ENCODE measurements at places on chromosomes 16 and 17.

- no peak for DNase-seq
Measured at GRCh38 chr16:64773184-64773583, 348.7 kb downstream of the CDH11 start.

DNA sequence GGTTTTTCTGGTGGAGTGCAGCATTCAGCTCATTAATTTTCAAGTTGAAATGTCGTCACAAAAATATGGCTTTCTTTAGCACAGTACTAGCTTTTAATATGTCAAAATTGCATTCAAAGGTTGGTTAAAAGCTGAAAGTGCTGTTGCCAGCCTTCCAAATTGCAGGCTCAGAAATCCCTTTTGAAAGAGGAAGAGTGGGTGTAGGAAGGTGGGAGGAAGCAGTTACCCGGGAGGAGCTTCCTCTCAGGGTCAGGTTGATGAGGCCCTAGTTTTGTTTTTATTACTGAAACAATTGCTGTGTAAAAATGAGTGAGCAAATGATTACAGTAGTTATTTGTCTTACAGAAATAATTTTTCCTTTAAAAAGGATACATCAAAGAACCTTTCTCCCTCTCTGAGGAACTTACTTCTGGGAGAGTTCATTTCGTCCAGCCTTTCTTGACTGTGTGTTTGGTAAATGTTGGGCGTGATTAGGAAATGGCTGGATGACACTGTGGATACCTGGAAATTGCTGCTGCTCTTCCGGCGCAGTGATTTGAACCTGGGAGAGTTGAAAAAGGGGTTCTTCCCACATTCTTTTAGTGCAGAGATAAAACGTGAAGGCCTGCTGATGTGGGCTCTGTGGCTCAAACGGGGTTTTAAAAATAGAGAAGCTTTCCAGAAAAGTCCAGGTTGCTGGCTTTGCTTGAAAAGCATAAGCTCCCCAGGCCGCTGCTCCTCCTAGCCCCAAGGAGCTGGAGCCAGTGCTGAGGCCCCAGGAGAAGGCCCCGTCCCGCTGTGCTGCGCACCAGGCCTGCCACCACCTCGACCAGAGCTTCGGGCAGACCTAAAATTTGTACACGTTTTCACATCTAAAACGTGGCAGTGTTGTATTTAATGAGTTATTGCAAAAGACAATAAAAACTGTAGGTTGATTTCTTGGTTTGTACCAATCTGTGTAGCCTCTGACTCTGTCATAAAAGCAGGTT lies 41.7 kb downstream of the SEC14L1 start:
- DNase-seq, result no peak

DNA sequence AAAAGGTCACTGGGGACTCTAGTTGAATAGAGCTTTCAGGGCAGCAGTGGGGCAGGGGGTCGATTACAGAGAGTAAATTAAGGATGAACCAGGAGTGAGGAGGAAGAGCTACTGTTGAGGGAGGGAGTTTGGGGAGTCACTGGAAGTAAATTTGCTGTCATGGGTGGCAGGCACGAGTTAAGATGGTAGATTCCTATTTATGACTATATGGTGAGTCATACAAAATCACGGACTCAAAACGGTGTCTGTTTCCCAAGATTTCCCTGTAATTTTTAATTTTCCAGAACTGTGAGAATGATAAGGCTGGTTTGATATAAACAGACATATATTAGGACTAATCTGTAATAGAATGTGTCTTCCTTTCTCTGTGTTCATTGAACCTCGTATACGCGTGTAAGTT lies 287.6 kb upstream of the GOT2 start:
- peak; percentile 44 for DNase-seq

DNA sequence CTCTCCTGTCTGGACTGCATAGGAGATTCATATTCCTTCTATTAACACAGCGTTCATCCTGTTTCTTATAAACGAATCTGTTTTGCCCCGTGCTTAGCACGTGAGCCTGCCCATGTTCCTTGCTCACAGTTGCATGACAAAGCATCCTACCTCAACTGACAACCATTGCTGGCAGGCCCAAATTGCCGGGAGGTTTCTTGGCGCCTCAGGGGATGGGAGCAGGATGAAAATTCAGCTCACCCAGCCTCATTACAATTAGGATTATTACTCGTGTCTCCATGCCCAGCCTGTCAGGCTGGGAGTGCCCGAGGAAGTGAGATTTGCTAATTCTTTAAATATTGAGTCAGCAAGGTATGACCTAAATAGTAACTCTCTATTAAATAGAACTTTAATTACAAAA lies 36.7 kb upstream of the HELZ start:
- DNase-seq, result no peak

DNA sequence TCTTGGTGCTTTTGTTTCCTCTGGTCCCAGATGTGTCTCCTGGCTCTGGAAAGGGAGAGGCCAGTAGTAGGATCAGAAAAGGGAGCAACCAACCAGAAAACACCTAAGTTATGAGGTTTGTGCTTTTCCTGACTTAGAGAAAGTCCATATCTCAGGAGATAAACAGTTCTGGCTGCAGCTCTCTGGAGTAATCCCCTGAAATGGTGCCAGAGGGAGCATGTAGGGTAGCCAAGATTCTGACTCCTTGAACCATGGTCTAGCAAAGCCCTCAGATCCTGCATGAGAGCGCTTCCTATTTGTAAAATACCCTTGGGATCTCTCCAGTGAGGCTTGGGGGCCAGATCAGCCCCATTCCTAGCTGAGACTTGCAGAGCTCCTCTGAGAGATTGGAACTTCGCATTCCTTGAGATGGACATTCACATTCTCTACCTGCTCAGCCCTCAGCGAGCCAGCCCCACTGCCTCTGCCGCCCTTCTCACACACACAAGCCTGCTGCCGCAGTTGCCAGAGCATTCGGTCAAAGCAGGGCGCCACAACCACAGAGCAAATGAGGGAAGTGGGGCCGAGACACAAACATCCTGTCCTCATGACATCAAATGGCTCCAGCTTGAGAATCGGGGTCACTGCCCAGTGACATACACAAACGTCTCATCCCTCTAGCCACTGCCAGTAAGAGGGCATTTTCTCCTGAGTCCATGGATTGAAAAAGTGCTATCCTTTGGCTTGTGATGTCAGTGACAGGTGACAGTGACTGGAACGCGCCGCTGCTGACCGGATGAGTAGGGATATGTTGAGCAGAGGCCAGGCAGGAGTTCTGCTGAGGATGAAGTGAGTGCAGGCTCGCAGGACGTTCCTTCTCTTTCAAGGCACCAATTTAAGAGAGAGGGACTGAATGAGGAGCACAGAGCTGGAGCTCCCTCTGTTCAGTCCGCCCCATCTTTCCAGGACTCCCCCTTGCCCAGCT lies 5.0 kb downstream of the ABHD15 start:
- DNase-seq, result no peak

GRCh38 chr17:68296217-68297191 lies 5.2 kb downstream of the ARSG start:
- no peak for DNase-seq

DNA sequence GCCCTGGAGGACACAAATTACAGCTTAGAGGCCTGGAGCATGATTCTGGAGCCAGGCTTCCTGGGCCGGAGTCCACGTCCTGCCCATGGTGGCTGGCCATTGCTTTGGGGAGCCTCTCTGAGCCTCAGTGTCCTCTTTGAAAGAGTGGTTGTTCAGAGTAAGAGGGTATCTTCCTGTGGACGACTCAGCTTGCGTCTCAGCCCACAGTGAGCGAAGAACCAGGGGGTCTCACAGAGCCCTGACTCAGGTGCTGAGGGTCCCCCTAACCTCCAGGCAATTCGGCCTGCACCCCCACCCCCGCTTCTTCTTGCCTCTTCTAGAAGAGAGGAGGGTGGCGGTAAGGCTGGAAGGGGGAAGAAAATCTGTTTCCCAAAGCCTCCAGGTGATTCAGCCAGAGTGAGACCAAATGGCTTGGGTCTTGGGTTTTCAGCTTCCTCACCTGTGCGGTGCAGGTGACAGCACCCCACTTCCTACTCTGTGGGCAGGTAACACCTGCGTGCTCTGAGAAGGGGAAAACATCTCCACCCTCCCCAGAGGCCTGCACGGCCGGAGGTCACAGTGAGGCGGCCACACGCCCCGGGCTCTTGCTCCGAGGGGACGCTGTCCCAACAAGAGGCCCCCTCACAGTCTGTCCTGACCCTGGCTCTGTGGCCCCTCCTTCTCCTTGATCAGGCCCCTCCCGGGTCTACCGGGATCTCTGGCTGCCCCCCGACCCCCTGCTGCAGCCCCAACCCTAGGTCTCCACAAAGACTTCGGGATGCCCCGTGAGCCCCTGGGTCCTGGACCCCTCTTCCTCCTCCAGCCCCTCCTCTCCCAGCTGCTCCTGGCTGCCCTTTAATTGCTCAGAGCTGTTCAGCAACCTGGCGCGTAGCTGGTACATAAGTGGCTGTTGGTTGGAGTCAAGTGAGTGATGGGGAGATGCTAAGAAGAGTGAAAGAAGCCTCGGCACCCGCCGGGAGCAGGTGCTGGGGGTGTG lies 119.2 kb downstream of the METRNL start:
- no peak for DNase-seq

DNA sequence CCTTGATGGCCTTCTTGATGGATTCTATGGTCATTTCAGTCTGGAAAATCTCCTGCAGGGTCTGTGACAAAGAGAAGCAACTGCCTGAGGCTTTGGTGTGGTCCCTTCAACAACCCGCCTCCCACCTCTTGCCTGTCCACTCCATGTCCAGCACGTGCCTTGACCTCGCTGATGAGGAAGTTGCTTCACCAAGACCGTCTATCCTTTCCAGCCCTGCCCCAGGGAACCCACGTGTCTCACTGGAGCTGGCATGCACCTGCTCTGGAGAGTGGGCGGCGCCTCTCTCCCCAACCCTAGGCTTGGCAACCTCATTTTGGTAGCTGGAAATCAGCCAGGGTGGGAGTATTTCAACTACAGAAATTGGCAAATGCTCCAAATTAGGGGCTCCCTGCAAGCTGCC lies 32.6 kb downstream of the TEKT3 start:
- DNase-seq, result no peak

- no peak for DNase-seq
Measured at GRCh38 chr17:75779987-75780889, 4.4 kb upstream of the UNK start.

- no peak for DNase-seq
Measured at GRCh38 chr17:43373356-43373755, 25.4 kb upstream of the ARL4D start.

- no peak for DNase-seq
Measured at GRCh38 chr16:74070237-74070636, 226.4 kb upstream of the PSMD7 start.

GRCh38 chr17:9239246-9239792 lies 218.0 kb downstream of the NTN1 start:
- no peak for DNase-seq

DNA sequence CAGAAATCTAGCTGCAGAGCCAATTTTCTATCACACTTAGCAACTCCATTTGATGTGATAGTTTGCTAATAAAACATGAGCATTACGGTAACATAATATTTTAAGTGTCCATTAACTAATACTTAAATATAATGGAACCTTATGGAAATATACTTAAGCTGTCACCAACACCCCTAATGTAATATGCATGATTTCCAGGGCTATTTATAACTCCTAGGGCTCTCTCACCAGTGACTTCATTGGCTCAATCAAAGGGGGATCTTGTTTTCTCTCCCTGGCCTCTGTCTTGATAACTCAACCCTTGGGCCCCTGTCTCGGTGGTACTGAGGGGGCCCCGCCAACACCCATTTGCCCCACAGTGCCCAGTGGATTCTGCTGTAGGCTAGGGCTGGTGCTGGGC lies 170.4 kb downstream of the SALL1 start:
- DNase-seq, result no peak

- DNase-seq, result peak; percentile 44
Measured at GRCh38 chr17:64063766-64064224, 43.4 kb upstream of the ICAM2 start.

- DNase-seq, result peak; percentile 29
Measured at GRCh38 chr17:79393358-79394052, 217.3 kb downstream of the RBFOX3 start.

- peak; percentile 40 for DNase-seq
Measured at GRCh38 chr17:75869282-75870141, 8.9 kb downstream of the TRIM47 start.

DNA sequence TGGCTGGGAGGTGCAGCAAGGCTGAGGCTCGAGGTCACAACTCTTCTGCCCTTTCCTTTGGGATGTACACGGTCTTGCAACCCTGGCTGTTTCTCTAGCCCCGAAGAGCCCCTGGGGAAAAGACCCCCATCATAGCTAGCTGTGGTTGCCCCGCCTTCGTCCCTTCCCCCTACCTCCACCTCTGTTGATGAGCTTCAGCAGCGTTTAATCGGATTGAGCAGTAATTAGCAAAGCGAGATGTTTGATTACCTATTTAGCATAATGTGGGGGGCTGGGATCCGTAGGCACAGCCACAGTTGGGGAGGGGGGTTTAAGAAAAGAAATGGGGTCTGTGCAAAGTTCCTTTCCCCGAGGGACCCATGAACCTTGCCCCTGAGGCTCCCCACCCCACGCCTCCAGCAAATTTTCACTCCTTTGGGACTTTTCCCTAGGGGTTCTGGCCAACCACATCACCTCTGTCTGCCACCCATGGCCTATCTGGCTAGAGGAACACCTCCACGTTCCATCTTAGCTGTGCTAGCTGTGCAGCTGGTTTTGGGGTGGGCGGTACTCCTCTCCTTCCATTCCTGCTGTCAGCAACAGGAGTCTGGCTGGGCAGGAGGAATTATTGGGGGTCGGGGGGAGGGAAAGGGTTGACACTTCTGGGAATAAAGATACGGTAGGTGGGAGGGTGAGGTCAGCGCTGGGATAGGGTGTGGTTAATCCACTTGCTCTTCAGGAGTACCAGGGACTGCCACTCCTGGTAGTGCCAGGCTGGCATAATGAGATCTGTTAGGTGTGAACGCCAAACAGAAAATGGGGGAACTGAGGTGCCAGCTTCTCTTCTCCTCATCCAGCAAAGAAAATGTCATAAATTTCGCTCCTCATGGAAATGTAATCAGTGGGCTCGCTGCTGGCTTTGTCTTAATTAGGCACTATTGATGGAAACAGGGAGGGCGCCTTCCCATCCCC lies 1.3 kb upstream of the DNAH2 start:
- no peak for DNase-seq

GRCh38 chr17:68102318-68102758 lies 66.8 kb downstream of the KPNA2 start:
- DNase-seq, result no peak

DNA sequence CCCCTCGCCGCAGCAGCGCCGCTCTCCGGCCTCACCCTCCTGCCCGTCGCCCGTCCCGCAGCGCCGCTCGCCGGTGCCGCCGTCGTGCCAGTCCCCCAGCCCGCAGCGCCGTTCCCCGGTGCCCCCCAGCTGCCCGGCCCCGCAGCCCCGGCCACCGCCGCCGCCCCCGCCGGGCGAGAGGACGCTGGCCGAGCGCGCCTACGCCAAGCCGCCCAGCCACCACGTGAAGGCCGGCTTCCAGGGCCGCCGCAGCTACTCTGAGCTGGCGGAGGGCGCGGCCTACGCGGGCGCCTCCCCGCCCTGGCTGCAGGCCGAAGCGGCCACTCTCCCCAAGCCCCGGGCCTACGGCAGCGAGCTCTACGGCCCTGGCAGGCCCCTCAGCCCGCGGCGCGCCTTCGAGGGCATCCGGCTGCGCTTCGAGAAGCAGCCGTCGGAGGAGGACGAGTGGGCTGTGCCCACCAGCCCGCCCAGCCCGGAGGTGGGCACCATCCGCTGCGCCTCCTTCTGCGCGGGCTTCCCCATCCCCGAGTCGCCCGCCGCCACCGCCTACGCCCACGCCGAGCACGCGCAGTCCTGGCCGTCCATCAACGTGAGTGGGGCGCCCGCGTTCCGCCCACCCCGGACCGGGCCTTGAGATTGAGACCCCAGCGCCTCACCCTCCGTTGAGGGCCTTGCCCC lies 15.0 kb downstream of the TBKBP1 start:
- peak; percentile 48 for DNase-seq

All from fibroblast of lung (primary cell).